Cortex of kidney (tissue), 1 donor: ENCODE measurements at places on chromosomes 7 and 10.

DNA sequence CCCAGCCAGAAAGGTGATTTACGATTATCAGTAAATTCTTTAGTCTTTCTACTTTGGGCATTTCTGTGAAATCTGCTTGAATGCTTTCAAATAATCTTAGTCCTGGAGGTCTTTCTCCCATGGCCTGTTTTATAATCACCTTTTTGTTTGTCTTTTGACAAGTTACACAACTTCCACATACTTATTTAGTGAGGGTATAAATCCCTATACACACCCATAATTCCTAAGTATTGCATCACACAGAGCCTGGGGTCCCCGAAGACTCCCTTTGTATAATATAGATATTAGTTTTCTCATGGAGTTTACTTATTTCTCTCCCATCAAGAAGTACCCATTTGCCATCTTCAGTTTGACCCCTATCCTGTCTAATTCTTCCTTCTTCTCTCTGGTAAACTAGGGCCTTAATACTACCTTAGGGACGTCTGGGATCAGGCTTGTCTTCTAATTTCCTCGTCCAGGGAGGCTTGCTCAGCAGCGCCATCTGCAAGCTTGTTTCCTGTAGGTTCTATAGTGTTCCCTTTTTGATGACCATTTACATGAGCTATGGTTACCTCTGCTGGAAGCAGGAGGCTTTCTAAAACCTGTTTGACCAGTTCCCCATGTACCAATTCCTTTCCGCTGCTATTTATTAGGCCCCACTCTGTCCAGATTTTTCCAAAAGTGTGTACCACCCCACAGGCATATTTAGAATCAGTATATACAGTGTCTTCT, 8.1 kb downstream of the DNAH11 start:
- no peak for DNase-seq

GRCh38 chr7:18064242-18064838, 36.7 kb upstream of the PRPS1L1 start:
- DNase-seq, result no peak

DNA sequence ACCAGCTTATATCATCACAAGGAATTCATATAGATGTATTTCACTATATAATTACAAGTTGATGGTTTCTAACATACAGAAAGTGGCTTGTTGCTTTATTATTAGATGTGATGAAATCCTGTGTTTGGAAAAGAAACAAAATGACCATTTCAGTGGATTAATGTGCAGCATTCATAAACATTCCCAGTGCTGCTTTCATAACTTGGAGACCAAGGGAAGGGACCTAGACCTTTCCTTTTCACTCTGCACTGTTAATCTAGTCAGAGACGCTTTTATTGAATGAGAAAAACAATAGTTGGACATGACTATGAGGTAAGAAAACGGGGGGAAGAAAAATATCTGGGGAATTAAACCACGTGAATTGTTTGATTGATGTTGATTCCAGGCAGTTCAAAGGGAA, 160.0 kb downstream of the HDAC9 start:
- DNase-seq, result no peak

GRCh38 chr10:76405922-76406321, 974.5 kb downstream of the LRMDA start:
- no peak for DNase-seq

GRCh38 chr7:25180946-25181345, 47.3 kb downstream of the NPVF start:
- no peak for DNase-seq

GRCh38 chr10:24952143-24952706, at the start of gene PRTFDC1:
Gene PRTFDC1, minus strand, starts transcription at chr10:24952606. Its CDS starts 31 bp downstream, at chr10:24952575.
- no peak for DNase-seq

DNA sequence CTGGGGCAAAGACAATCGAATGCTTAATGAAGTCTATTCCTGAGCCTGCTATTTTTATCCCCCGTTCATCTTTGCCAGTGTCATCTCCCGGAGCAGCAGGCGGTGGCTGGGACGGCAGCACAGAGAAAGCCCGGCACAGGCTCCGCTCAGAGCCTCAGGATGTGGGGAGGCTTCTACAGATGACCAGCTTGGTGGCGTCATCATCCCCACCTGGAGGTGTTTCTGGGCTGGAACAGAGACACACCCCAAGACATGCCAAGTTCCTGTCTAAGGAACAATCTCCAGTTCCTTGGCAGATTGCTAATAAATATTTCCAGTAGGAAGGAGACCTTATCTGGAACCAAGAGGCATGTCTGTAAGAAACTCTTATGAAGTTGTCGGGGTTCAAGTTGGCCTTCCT, 552.4 kb upstream of the MGMT start:
- DNase-seq, result no peak

DNA sequence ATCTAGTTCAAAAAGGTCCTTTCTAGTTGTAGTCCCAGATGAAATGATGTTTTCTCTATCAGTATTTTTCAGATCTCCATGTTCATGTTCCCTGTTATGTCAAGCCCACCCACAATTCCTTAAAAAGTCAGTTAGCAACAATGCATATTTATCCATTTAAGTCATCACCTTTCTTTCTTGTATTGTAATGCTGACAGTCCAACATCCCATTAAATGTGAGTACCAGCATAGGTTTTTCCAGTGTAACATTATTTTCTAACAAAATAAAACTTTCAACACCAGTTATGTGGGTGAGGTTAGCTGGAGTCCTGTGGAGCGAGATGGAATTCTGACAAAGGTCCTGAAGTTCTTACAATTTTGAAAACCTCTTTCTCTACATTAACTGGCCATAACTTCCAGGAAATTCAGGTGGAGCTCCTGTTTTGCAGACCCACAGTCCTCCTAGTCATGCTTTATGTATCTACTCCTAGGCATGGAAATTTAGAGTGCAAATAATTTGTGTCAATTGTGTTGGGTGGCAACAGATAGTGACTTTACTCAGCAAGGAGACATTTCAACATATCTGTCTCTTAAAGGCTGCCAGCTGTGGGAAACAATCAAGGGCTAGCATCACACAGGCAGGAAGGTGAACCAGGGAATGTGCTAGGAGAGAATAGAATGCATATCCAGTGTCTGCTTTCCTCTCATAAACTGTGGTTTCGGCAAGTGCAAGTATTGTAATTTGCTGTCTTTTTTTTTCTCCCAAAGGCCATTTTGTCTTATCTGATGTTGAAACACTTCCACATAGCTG, 162.6 kb downstream of the MTERF1 start:
- no peak for DNase-seq

GRCh38 chr10:94383530-94383929, 18.8 kb upstream of the TBC1D12 start:
- DNase-seq, result no peak

DNA sequence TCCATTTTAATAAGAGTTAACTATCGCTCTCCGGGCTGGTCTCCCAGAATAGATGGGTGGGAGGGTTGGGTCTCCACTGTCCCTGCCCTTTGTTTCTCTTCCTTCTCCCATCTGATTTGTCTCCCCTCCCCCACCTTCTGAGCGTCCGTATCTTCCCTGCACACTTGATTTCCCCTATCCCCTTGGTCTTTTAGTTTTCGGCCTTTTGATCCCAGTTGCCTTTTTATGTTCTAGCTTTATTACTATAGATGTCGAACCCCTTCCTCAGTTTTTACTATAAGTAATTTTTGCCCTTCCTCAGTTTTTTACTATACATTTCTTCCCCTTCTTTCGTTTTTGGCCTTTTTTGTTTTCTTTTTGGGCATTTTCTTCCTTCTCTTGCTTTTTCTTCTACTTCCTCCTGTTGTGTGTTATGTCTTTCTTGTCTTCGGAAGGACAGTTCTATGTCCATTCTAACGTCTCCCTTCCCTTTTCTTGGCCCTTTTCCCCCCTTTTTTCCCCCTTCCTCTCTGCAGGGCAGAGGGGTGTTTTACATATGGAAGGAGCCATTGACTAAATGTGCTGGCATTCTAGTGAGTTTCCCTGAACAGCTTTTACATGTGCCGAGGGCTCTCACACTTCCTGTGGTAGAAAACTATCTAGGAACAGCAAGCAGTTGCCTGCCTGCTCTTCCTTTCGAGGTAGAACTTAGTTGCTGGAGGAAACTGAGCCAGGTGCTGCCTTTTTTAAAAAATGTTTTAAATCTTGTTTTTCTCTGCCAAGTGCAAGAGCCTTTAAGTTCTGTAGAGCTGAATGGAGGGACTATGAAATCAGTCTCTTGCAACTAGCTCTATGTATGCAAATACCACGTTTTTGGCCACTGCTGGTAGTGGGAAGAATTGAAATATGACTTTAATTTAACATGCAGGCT, 2.8 kb downstream of the TET1 start:
- DNase-seq, result no peak

DNA sequence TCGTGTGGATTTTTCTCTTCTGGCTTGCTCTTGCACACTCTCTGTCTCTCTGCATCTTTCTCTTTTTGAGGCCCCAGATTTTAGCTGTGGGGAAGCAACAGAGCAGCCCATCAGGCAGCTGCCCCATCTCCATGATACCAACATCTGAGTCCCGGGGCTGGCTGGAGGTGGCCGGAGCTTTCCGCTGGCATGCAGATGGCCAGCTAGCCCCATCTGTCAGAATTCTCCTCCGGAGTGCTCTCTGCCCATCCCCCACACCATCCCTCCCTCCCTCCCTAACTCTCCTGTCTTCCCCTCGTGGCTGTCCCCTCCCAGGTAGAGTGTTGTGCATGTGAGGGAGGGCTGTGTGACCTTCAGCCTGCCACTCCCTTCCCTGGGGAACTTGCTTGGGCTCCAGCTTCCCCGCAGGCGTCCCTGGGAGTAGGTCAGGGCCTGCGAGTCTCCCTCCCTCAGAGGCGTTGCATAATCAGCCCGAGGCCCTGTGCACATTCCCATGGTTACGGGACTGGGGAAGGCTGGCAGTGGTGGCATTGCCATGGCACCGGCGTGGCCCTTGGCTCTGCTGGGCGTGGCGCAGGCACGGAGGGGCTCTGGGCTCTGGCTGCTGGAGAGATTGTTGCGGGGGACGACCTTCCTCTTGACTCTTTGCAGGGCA, 24.7 kb downstream of the GHRHR start:
- DNase-seq, result no peak

DNA sequence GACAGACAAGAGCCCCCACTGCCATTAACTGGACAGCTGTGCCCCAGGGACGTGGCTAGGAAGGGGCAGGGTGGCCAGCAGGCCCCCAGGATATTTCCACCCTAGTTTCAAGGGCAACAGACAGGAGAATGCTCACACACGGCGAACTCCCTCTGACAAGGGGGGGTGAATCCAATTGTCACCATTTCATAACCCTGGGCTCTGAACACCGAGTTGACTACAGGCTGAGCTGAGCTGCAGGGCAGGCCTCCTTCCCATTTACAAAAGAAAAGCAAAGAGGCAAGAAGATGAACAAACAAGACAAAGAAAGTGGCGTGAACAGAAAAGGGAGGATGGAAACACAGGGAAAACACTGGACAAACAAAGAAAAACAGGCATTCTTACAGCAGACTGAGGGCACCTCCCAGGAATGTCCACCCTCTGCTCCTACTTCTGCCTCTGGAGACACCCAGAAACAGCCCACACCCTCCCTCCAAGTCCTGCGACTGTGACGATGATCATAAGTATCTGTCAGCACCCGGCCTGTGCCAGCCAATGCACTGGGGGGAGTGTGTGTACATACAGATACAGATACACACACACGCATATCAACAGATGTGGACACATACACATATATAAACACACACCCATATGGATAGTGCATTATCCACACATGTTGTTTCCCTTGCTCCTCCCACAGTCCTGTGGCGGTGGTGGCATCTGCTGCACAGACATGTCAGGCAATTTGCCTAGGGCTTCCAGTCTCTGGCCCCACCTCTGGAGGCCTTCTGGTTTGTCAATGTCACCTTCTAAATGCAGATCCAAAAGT, 66.2 kb downstream of the FAM53B start:
- no peak for DNase-seq

DNA sequence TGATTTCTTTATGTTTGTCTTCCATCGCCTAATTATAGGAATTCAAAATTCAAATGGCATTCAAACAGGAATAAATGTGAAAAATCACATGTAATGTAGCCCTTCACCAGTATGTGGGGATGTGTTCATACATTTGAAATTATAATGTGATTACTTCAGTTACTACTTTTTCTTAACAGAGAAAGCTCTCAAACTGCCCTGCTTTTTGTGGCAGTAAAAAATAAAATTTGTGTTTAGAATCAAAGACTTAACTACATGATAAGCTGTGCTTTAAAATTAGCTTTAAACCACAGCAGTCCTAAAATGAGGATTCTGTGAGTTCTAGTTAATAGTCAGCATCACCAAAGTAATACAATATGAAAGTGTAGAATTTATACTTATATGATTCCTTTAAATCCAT, 7.8 kb upstream of the HERC4 start:
- DNase-seq, result no peak

DNA sequence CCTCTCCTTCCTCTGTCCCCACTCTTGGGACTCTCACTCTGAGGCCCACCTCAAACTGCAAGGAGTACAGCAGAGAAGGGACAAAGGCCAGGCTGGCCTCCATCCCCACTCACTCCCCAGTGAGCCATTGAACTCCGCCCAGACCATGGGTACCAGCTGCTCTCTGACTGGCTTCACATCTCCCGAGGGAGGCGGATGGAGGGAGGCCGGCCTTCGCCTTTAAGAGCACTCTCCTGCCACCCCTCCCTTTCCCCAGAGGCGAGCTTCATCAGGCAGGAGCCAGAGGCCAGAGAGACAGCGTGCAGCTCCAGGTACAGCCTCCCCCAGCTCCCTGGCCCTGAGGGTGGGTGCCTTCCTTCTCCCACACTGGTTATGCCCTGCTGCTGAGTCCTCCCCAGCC, 1.8 kb upstream of the LDB3 start:
- no peak for DNase-seq

DNA sequence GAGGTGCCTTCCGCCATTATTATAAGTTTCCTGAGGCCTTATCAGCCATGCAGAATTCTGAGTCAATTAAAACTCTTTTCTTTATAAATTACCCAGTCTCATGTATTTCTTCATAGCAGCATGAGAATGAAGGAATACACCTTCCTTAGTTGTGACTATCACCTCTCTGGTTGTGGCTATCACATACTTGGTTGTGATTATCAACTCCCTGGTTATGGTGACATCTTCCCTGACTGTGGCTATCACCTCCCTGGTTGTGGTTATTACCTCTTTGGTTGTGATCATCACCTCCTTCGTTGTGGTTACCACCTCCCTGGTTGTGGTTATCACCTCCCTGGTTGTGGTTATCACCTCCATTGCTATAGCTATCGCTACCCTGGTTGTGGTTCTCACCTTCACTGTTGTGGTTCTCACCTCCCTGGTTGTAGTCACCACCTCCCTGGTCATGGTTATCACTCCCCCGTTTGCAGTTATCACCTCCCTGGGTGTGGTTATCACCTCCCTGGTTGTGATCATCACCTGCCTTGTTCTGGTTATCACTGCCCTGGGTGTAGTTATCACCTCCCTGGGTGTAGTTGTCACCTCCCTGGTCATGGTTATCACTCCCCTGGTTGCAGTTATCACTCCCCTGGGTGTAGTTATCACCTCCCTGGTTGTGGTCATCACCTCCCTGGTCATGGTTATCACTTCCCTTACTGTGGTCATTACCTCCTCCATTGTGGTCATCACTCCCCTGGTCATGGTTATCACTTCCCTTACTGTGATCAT, 105.9 kb downstream of the GPR26 start:
- no peak for DNase-seq

- DNase-seq, result no peak
These were observed 5.4 kb downstream of the IDI1 start for GRCh38 chr10:1043532-1043995.

DNA sequence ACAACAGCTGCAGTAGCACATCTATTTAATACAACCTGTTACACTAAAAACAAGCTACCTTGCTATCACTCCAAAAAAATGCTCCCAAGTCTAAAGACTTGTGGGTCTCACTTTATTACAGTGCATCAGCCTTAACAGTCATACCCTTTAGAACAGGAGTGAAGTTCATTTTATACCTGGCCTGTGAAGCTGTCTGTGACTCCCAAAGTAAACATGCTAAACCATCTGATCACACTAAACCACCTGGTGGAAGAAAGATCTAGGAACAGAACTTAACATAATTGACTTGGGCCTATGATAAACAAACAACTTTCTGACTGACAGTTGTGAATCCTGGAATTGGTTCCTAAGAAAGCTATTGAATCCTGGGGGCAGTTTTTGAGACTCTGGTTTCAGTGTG, 80.9 kb upstream of the ATP6V0A4 start:
- DNase-seq, result no peak
